ENCODE measurements at places on chromosomes 16 and 17. TPM values are rescaled to one million over a fixed set of nuclear protein-coding genes. Genes with fewer than 3 reads are reported as not detected.

Gene GP1BA
- not detected for total RNA-seq

Gene SLC2A4
- total RNA-seq = under 0.01 TPM

Gene PRCD
- 1.9 TPM for total RNA-seq

Gene KRTAP9-6
- not detected for total RNA-seq

Gene KRT32
- total RNA-seq = not detected

Gene KRT34
- 2.0 TPM for total RNA-seq

Gene PGAP3
- 4.2 TPM for total RNA-seq

Gene VMO1
- not detected for total RNA-seq

Gene KRTAP4-9
- not detected for total RNA-seq

Gene C16orf74
- total RNA-seq = 3.4 TPM

Gene HAS3
- 5.6 TPM for total RNA-seq

Gene SPATA22
- total RNA-seq = not detected

Gene CAPNS2
- 0.28 TPM for total RNA-seq

Gene CA10
- not detected for total RNA-seq

Gene VTN
- 0.19 TPM for total RNA-seq

Gene SMG1
- 49.1 TPM for total RNA-seq

Gene OR4D1
- total RNA-seq = not detected

Gene MYOCD
- total RNA-seq = 13.8 TPM

Gene CDH8
- total RNA-seq = 3.4 TPM

Gene TEN1
- total RNA-seq = 8.6 TPM

Gene COL1A1
- total RNA-seq = 508 TPM

Gene ATAD5
- 1.1 TPM for total RNA-seq

Gene ORC6
- 20.7 TPM for total RNA-seq

Gene VPS35L
- total RNA-seq = 24.8 TPM

Gene CSF3
- total RNA-seq = 1.3 TPM

Gene HOXB1
- not detected for total RNA-seq

Gene ATP6V0D1
- total RNA-seq = 115 TPM

Gene MT4
- total RNA-seq = not detected

Gene RPL27
- total RNA-seq = 1,034 TPM

Gene KCNH6
- total RNA-seq = not detected

Gene EMC8
- total RNA-seq = 29.3 TPM

Gene KRTAP9-2
- not detected for total RNA-seq

All from regular cardiac myocyte (primary cell).